SK-N-SH (cell line): ENCODE measurements at places on chromosomes 11 and 22.

DNA sequence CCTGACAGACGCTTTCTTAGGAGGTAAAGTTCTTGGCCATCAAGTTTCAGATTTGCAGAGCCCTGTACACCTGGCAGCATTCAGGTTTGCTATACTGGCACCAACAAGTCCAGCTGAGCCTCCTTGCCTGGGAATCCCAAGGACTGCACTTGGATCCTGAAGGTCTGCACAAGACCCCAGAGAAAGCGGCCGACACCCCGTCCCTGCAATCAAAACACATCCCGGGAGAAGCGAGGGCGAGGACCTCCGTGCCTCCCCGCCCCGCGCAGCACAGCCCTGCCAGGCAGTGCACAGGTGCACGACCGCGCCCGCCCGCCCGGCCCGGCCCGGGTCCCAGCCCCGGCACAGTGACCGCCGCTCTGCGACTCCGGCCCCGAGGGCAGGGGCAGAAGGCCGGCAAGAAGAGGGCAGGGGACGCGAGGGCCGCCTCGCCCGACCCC is 559 bp downstream of the MRTFA start:
- no peak for DNase-seq

- DNase-seq: no peak
Measured at GRCh38 chr11:71250523-71251150, 1.7 kb downstream of the SHANK2 start.

GRCh38 chr11:118003456-118003855 is 17.3 kb downstream of the IL10RA start:
- DNase-seq: no peak

GRCh38 chr11:128841461-128842072 is 25.5 kb downstream of the KCNJ1 start:
- no peak for DNase-seq

GRCh38 chr11:123578778-123579481 is 75.5 kb downstream of the SCN3B start:
- DNase-seq: no peak

DNA sequence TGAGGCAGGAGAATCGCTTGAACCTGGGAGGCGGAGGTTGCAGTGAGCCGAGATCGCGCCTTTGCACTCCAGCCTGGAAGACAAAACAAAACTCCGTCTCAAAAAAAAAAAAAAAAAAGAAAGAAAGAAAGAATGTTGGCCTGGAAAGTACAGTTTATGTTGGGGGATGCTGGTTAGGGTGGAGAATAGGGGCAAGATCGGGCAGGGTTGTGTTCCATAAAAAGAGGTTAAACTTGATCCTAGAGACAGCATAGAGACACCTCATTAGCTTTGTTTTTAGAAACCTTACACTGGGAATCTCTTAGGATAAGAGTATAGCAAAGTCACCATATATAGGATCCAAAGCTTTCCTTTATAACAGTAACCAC is 1.9 kb upstream of the FTH1 start:
- DNase-seq: no peak

DNA sequence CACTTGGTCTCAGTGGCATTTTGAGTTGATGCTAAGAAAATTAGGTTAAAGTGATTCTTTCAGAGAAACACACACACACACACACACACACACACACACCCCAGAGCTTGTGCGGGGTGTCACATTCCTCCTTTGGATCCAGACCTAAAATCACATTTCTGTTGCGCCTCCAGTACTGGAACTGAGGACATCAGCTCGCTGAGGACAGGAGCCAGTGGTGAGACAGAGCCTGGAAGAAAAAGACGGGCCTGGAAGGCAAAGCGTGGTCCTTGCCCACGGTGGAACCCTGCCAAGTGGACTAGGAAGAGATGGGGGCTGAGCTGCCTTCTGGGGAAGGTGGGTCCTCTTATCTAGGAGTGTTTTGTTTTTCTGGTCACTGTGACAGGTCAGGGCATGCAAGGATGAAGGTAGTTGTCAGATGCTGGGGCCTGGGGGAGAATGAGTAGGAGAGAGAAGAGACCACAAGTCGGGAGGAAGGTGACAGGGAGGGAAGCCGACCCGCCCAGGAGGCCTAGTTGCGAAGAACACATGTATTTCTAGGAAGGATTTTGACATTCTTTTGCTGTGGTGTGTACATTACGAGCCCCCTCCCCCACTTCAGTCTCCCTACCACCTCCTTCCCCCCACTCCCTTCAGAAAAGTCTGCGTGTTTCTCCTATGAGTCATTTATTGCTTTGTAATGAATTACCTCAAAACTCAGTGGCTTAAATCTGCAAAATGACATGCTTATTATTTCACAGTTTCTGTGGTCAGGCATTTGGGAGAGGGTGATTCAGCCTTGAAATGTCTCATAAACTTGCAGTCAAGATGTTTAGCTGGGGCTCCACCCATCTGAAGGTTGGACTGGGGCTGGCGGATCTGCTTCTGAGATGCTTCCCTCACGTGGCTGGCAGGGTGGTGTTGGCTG is 4.8 kb upstream of the ELFN2 start:
- no peak for DNase-seq

GRCh38 chr11:120024586-120024985 is 113.3 kb downstream of the TRIM29 start:
- DNase-seq: no peak

GRCh38 chr22:44229331-44229730 is 48.6 kb downstream of the PARVG start:
- DNase-seq: no peak

- DNase-seq: no peak
Measured at GRCh38 chr22:24474221-24474620, 20.9 kb upstream of the UPB1 start.

GRCh38 chr22:45787759-45788158 is 116.1 kb downstream of the ATXN10 start:
- DNase-seq: no peak

- DNase-seq: no peak
Measured at GRCh38 chr22:25514436-25515180, 49.9 kb upstream of the GRK3 start.

DNA sequence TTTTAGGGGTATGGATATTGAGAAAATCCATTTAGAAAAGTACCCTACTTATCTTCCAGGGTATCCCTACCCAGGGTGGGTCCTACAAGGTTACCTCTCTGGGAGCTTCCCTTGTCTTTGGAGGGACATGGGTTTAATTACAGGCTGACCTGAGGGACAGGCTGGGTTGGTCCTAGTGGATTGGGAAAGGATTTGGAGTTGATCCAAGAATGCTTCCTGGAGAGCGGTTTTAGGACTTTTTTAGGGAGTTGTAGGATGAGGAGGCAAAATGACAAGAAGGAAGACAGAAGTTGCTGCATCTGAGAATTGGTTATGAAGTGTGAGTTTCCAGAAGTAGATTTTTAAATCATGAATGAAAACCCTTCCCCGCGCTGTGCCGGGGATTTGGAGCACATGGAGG is 61.8 kb upstream of the CRTAM start:
- DNase-seq: no peak

- DNase-seq: no peak
Measured at GRCh38 chr11:1468473-1469066, 18.0 kb downstream of the MOB2 start.

GRCh38 chr11:34380696-34381095 is 22.9 kb upstream of the ABTB2 start:
- DNase-seq: no peak

DNA sequence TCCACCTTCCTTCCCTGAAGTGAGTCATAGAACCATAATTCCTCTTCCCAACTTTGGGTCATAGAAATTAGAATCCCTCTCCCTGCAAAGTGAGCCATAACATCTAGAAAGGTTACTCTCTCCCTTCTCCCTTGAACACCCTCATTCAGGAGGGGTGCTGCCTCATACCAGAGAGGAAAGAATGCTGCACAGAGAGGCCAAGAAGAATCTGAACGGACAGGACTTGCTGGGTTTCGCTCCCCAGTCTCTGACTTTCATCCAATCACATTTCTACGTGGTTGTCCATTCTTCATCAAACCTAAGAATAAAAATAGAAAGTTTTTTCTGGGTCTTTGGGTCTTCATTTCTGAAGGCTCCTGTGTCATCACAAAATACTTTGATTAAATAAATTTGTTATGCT is 31.0 kb upstream of the BIRC3 start:
- no peak for DNase-seq

GRCh38 chr22:31271485-31271884 is 20.8 kb downstream of the PIK3IP1 start:
- DNase-seq: no peak

DNA sequence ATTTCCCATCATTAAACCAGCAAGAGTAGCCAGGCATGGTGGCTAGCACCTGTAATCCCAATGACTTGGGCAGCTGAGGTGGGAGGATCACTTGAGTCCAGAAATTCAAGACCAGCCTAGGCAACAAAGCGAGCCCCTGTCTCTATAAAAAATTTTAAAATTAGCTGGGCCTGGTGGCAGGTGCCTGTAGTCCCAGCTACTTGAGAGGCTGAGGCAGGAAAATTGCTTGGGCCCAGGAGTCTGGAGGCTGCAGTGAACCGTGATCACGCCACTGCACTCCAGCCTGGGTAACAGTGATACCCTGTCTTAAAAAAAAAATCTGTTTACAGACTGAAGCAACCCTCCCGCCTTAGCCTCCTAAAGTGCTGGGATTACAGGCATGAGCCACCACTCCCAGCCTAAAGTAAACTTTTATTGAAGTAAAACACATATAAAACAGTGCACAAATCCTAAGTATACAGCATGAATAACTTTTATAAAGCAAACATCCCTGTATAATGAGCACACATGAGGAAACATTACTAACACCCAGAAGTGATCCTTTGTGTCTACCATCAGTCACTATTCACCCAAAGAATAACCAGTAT is 12.6 kb downstream of the UCP3 start:
- DNase-seq: no peak

GRCh38 chr11:106939157-106939556 is 79.1 kb downstream of the GUCY1A2 start:
- no peak for DNase-seq

- no peak for DNase-seq
Measured at GRCh38 chr11:68050371-68050841, 11.6 kb downstream of the TCIRG1 start.

GRCh38 chr11:34178209-34178821 is 72.9 kb downstream of the NAT10 start:
- no peak for DNase-seq

DNA sequence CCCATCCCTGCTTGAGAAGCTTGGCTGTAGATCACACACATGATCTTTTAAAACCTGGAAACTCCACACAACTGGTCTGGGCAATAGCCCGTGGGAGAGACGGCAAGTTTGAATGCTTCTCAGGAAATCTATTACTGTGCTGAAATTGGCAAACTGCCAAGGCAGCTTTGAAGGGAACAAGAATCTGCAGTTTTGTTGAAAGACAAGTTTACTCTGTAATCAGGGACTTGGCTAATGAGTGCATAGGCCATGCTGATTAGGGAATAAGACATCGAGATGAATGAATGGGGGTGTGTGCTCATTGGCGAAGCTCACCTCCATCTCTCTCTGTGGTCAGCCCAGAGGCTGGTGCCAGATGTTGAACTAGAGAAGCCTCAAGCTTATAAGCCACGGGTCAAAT is 218.8 kb downstream of the HIPK3 start:
- DNase-seq: peak; percentile 24

DNA sequence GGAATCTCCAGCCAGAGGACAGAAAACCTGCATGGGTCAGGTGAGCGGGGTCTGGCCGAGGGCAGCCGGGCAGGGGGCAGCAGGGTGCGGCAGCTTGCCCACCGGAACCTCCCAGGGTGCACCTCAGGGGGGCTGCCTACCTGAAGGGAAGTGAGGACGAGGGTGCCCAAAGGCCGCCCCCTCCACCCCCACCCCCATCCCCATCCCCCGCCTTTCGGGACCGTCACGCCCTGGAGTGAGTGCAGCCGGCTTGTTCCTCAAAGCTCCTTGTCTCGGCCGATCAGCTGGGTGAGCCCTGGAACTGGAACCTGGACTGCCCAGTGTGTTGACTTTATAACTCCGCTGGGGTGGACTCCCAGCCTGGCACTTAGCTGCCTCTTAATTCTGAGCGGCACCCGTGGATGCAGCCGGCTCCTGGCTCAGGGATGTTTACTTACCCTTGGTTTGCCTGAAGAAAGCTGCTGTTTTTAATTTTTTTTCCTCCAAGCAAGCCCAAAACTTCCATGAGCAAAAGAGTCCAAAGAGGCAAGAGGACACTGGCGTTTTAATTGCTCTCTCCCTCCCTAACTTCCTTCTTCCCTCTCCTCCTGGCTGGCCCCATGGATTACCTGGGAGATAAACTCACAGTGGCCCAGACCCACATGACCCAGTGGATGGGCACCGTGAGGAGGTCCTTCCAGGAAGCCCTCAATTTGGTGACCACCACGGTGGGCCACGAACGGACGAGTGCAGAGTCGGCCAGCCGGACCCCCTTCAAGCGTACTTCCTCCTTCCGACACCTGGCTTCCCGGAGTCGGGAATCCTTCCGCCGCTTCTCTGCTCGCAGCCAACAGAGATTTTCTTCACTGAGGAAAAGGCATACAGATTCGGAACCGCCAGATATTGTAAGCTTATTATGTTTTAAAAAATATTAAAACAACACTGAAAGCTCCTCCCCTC is 87.8 kb upstream of the CRYBB3 start:
- DNase-seq: peak; percentile 51

DNA sequence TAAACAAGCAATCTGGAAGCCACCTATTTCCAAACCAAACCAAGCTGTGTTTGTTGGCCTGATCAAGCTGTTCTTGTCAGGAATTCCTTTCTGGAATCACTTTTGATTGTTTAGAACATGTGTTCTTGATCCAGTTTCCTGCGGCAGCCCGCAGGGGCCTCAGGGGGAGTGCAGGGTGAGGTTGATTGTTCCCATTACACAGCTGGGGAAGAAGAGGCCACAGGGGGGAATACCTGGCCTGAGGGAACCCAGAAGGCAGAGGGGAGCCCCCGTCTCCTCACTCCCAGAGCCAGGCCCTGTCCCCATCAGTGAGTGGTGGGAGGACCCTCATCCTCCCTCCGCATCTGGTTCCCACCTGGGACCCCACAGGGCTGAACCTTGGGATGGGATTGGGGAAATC is 4.2 kb downstream of the MRGPRD start:
- DNase-seq: no peak
